ENCODE measurements at places on chromosomes 2 and 18.

DNA sequence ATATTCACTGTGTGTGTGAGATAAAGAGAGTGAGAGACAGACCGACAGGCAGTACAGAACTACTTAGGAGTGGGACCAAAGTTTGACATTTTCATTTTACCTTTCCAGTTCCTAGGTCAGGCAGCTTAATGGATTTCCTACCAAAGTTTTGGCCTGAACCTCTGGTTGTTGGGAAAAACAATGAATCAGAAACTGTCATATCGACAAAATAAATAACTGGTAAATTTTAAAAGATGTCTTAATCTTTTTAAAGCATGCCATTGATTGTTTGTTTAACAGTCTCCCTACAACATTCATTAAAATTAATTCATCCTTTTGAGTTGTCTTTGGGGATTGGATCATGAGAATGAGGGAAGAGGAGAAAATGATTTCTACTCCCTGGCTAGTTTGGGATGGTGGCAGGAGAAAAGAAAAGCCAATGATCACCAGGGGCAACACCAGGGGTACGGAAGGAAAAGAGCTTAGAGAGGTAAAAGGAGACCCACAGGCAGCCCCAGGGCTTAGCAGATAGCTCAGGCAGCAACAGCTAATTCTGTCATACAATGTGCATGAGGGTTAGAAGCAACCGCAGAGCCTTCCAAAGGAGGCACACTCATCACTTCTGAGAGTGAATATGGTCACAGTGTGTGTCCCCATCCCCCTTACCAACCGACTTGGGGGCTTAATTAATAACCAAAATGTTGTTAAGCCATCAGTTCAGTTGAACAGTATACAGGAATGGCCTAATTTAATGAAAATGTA lies 98.5 kb downstream of the CCDC141 start:
- no peak for DNase-seq

- DNase-seq = no peak
Measured at GRCh38 chr2:114068438-114068837, 178.5 kb downstream of the ACTR3 start.

DNA sequence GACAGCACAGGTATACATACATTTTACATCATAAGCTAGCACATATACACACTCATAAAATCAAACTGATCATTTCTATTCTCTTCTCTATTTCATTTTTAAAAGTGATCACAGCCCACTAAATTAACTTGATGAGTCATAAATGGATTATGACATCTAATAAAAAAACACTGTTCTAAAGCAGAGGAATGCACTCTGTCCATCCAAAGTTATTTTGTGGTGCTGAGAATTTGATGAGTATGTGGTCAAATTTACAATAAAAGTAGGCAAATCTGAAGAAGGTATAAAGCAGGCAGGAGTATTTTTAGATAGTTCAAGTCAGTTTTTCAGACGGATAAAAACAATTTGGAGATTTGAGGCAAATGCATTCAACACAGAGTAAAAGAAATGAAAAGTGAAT lies 104.4 kb downstream of the NOL4 start:
- DNase-seq = peak; percentile 50

DNA sequence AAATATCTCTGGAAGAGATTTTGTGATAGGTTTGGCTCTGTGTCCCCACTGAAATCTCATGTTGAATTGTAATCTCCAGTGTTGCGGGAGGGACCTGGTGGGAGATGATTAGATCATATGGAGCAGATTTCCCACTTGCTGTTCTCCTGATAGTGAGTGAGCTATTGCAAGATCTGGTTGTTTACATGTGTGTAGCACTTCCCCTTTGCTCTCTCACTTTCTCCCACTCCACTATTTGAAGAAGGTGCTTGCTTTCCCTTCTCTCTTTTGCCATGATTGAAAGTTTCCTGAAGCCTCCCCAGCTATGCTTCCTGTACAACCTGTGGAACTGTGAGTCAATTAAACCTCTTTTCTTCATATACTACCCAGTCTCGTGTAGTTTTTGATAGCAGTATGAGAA lies 97.0 kb upstream of the FN1 start:
- no peak for DNase-seq

DNA sequence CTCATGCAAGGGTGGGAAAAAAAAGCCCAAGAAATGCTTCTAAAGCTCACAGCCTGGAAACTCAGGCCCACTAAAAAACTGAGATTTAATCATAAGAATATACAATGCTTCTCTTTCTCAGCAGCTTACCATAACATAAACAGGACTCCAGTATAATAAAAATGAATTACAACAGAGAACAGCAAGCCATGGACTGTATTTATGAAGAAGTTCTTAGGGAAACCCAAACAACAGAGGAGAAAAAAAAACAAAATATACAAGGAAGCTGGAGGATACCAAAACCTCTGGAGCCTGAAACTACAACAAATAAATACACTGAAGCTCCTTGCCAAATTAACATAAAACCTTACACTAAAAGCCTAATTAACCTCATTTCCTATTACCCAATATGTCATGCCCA lies 187.8 kb downstream of the RDH14 start:
- DNase-seq = no peak

DNA sequence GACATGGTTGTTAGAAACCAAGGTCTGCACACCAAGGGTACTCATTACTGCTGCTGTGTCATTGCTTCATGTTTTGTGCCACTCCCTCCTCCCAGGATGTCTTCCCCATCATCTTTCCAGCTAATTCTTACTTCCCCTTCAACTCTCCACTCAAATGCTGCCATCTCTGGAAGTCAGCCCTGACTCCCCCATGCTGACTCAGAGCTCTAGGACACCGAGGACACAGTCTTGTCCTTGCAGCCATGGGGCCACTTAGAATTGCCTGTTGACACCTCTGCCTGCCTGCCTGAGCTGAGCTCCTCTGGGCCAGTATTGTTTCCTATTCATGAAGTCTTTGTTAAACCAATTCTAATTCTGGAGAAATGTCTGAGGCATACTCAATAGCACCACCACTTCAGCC lies 100.2 kb downstream of the GYPC start:
- no peak for DNase-seq

DNA sequence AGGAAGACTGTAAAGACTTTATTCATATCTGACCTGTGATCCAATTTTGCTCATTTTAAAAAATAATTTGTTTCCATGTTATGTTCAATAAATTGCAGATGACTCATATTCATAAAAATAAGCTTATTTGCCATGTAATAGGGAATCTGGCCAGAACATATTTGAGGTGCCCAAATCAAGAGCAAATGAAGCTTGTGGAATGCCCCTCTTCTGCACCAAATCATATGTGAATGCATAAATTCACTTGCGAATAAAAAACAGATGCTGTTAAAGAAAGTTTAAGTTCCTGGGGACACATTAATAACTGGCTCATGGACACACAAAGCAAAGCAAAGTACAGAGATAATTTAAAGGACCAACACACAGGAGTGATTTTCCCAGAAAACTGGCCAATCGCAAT lies 279.0 kb upstream of the CDH2 start:
- DNase-seq = peak; percentile 11

DNA sequence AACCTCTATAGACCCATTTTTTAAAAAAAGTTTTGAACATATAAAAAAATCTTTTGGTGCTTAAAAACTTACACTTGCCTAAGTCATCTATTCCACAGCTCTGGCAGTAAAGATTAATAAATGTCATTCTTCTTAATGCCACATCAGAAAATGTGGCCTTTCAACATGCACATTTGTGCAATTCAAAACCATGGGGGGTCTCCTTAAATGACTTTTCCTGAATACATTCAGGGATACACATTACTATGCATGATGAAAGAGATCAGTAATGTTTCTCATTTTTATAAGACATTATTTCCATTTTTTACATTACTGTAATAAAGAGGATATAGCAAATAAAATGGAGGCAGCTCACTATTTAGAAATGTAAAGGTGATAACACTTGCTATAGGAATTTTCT lies 142.3 kb downstream of the RBM43 start:
- DNase-seq = peak; percentile 63
